ENCODE measurements at places on chromosomes 2 and 18.

GRCh38 chr2:54558188-54559005 lies 102.3 kb downstream of the SPTBN1 start:
- DNase-seq, result no peak

GRCh38 chr2:216911886-216912285 lies 52.0 kb upstream of the TNP1 start:
- no peak for DNase-seq

GRCh38 chr18:28757466-28758008 lies 580.6 kb upstream of the CDH2 start:
- DNase-seq, result no peak

DNA sequence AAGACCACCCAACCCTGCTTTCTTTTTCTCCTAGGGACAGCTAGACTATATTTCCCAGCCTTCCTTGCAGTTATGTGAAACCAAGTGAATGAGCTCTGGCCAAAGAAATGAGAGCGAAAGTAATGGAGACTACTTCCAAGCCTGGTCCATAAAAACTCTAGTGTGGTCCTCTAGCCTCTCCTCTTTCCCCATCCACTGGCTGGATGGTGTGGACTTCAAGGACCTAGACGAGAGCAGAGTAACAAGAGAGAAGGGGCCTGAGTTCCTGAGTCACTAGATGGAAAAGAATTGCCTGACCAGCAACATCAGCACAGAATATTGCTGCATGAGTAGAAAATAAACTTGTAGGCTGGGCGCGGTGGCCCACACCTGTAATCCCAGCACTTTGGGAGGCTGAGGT lies 2.9 kb upstream of the TMSB10 start:
- no peak for DNase-seq

- no peak for DNase-seq
These were observed 1.1 kb upstream of the TET3 start for GRCh38 chr2:73983322-73984202.

GRCh38 chr2:74093840-74094239 lies 53.9 kb downstream of the BOLA3 start:
- no peak for DNase-seq

DNA sequence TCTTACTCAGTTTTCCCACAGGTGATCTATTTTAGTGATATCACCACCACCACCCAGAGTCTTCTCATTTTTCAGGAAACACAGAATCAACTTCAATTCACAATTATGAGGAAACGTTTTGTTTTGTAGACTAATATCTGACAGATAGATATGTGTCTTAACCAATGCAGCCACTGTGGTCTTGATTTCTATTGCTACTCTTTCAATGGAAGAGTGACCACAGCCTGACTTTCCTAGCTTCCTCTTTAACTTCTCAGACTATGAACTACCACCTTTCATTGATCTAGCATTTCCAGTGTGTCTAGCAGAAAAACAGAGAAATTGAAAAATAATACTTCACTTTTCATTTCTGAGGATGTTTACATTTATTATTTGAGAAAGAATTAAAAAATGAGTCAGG lies 20.5 kb downstream of the ADAM17 start:
- no peak for DNase-seq

DNA sequence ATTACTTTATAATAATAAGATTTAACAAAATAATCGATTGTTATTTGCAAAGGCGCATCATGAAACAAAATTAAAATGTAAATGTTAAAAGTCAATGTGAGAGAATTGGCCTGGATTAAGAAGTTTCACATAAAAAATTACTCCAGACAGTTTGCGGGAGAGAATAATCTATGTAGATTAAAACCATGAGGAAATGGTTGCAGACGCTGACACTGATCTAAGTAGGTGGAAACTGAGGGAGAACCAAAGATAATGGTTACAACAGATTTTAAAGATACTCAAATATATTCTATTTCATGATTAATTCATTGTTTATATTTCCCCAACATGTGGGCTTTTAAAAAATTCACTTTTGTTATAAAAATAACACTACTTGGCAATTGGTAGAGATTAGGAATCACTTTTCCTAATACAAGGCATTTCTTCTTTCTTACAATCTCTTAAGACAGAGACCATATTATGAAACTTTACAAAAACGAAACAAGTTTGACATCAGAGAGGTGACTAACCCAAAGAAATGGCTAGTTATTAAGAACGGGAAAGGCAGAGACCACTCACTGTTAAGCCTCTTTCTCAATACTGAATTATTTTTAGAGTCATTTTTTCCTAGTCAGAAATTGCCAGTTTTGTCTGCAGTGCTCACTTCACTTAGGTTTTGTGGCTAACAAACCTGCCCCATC lies 1.6 kb downstream of the KANSL1L start:
- DNase-seq, result peak; percentile 46

DNA sequence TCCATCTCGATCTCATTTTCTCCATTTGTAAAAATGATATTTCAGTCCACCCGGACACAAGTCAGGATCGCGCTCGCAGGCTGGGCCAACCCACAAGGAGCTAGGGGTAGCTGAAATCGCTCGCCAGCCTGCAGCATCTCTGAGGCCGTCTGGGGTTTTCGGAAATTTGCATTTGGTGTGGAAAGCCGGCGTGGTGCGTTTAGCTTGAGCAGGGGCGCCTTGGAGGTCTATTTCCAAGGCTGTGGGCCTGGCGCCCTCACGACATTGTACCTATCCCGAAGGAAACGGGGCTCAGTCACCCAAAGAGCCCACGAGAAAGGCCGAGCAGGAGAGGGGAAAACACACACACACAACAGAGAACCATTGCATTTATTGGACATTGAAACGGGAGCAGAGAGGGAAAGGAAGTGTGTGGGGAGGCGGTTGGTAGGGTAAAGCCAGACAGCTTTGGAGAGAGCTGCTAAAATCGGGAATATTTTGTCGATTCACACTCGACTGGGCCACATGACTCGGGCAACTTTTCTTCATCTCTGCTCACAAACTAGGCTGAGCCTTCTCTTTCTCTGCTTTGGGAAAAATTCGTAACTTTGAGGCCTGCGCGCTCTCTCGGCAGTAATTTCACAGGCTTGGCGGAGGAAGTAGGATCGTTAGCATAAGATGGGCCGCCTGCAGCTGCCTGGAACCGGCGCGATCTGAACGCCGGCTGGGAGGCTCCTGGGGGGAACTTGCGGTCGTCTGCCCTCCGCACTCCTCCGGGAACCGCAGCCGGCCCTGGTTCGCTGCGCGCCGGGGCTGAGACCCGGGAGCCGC lies 1.1 kb upstream of the HOXD8 start:
- no peak for DNase-seq

- no peak for DNase-seq
These were observed 4.7 kb downstream of the SP5 start for GRCh38 chr2:170719810-170720209.

DNA sequence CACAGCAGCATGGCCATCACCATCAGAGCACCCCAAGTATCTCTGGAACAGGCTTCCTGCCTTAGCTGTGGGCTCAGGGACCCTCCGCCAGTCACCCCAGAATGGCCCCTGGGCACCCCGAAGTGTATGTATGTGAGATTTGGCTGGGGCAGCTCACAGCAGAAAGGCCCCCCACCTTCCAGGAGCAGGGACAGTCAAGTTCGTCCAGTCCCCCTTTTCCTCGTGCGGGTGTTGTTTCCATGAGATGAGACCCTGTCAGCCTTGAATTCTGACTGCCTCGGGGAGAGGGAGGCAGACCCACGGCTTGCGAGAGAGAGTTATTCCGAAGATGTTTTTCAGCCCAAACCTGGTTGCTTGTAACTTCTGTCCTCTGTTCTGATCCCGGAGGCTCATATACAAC lies 290.9 kb upstream of the HDAC4 start:
- no peak for DNase-seq

DNA sequence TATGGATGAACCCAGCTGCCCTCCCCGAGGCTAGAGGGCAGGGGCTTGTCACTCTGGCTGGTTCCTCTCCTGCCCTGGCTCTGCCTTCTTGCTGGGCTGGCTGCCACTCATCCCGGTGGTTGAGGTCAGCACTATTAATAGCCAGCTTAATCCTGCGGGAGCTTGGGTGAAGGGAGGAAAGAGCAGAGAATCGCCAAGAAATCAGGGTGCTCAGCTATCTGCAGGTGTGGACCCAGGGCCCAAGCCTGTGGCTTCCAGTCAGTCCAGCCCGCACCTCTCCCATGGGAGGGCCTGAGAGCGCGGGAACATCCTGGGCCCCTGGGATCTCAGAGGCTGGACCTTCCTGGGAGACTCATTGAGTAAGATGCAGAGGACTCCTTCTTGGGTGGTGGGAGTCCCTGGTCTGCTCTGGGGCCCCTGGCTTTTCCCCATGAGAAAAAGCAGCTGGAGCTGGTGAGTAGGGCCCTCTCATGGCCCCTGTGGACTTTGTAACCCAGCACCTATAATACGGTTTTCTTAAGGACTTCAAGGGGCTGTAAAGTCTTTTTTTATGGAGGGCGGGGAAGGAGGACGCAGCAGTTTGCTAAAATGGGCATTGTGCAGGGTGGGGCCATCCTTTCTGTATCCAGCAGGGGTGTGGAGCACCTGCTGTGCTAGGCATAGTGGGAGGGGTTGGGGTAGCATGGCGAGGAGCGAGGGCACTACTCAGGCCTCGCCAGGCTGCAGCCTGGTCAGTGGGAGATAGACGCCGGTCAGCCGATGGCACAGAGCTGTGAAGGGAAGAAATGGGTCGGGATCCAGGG lies 27.4 kb upstream of the CNNM3 start:
- DNase-seq, result no peak

- peak; percentile 8 for DNase-seq
These were observed 60.5 kb upstream of the TFPI start for GRCh38 chr2:187614756-187615155.

GRCh38 chr18:67265464-67266245 lies 250.9 kb downstream of the DSEL start:
- peak; percentile 63 for DNase-seq

DNA sequence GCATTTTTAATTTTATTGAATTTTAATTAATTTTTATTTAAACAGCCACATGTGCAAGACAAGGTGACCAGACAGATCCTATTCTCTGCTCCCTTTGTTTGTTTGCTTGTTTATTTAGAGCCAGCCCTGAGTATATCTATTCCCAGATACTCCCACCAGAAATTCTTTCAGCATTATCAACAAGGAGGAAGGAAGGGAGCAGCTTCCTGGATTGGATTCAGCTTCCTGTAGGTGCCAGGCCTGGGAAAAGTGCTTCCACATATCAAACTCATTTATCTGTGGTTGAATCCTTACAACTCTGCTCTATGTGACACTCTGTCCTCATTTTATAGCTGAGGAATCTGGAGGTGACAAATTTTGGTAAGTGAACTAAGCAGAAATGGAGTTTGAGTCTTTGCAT lies 60.5 kb upstream of the KLF7 start:
- DNase-seq, result no peak

DNA sequence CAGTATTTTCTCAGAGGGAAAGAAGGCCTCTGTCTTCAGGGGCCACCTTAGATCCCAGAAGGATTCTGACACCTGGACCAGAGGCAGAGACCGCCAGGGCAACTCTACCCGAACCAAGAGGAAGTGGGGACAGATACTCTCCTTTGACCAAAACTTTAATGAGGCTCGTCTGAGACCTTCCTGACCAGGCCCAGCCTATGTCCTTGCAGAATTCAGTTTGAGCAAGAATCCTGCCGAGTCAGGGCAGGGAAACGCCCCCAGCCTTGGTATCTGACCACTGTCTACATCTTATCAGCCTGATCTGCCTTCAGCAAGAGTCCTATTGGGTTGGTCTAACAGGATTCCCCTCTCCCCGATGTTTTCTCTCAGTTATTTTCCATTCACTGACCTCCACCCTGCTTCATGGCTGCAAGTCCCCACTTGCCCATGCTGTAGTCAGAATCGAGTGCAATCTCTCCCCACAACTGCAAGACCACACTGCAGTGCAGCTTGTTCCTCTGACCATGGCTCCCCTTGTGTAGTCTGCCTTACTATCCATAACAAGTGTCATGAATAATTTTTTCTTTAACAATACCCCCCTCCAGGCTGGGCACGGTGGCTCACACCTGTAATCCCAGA lies 95.0 kb downstream of the MSH2 start:
- DNase-seq, result no peak

- no peak for DNase-seq
These were observed 37.1 kb downstream of the EVA1A start for GRCh38 chr2:75523313-75524275.

DNA sequence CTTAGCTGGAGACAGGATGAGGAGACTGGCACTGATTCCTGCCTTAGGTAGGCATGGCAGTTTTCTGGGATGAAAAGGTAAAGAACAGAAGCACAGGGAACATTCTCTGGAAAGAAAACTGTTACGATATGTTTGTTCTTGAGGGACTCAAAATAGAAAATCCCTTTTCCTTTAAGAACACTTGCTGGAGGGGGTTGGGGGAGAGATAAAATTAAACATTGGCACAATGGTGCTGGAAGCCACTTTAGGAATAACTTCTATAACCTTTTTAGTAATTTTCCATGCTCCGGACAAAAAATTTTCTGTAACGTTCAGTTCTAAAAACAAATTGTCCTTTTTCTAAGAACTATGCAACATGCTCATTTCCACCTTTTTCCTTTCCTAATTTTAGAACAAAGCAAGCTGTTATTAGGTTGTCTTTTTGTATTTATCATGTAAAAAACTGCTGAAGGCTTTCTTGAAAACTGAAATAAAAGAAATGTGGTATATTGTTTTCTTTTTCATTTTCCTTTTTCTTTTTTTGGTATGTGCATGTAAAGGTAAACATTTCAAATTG lies 343.8 kb downstream of the EPHA4 start:
- DNase-seq, result no peak

GRCh38 chr2:197191940-197192322 lies 118.6 kb downstream of the ANKRD44 start:
- no peak for DNase-seq

GRCh38 chr2:43465234-43465633 lies 130.6 kb downstream of the THADA start:
- no peak for DNase-seq

- DNase-seq, result no peak
These were observed 5.8 kb downstream of the MYO1B start for GRCh38 chr2:191250986-191251385.

- peak; percentile 2 for DNase-seq
These were observed 58.1 kb downstream of the MAP3K19 start for GRCh38 chr2:134988994-134989605.

Measured in GM04503 (cell line).